ENCODE measurements at places on chromosomes 2 and 18.

GRCh38 chr2:136332436-136333095 is 214.6 kb upstream of the CXCR4 start:
- no peak for DNase-seq

GRCh38 chr18:57113799-57114420 is 33.0 kb upstream of the BOD1L2 start:
- DNase-seq, result no peak

DNA sequence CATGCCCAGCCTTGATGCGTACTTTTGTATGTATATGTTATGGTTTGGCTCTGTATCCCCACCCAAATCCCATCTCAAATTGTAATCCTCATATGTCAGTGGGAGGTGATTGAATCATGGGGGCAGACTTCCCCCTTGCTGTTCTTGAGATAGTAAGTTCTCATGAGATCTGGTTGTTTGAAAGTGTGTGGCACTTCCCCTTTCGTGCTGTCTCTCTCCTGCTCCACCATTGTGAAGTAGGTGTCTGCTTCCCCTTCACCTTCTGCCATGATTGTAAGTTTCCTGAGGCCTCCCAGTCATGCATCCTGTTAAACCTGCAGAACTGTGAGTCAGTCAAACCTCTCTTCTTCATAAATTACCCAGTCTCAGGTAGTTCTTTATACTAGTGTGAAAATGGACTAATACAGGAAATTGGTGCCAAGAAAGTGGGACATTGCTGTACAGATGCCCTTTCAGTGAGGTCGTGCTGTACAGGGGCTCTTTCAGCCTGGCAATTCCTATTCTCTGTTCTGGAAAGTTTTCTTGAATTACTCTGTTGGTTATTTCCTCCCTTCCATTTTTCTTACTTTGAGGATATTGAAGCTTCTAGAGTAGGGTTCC is 38.2 kb downstream of the KCMF1 start:
- no peak for DNase-seq

DNA sequence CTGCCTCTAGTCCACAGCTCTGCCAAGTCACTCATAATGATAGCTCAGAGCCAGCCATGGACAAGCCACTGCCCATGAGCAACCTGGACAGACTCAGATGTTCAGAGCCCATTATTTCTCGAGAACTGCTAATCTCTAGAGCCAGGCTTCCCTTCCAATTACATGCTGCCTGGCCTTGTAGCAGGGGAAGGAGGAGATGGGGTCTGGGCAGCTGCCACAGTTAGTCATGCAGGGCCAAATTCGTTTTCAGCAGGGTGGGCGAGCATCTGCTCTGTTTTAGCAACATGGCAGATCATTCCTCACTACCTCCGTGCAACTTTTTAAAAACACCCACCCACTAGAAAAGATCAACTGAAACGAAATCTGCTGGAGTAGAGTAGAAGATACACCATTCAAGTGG is 141.8 kb downstream of the MYO5B start:
- no peak for DNase-seq

GRCh38 chr2:174624895-174625430 is 27.4 kb upstream of the WIPF1 start:
- no peak for DNase-seq

GRCh38 chr18:10387399-10387798 is 67.0 kb upstream of the APCDD1 start:
- DNase-seq, result no peak

- DNase-seq, result no peak
Measured at GRCh38 chr2:38213619-38214167, 137.7 kb upstream of the CYP1B1 start.

DNA sequence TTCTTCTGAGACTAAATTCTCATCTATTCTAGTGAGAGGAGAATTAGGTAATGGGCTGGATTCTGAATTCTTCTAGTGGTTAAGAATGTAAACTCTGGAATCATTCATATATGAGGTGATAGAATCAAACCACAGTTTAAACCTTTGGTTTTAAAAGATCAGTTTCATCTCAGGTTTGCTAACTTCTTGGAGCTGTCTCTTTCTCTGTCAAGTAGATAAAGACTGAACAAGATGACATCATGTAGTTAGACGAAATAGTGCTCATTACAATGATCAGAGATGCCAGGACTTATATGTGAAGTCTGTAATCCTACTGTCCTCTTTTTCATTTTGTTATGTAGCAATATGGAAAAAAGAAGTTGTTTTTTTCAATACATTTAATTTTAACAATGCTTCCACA is 4.9 kb downstream of the CEBPZOS start:
- no peak for DNase-seq

GRCh38 chr2:178426388-178426787 is 24.6 kb downstream of the PRKRA start:
- DNase-seq, result no peak

DNA sequence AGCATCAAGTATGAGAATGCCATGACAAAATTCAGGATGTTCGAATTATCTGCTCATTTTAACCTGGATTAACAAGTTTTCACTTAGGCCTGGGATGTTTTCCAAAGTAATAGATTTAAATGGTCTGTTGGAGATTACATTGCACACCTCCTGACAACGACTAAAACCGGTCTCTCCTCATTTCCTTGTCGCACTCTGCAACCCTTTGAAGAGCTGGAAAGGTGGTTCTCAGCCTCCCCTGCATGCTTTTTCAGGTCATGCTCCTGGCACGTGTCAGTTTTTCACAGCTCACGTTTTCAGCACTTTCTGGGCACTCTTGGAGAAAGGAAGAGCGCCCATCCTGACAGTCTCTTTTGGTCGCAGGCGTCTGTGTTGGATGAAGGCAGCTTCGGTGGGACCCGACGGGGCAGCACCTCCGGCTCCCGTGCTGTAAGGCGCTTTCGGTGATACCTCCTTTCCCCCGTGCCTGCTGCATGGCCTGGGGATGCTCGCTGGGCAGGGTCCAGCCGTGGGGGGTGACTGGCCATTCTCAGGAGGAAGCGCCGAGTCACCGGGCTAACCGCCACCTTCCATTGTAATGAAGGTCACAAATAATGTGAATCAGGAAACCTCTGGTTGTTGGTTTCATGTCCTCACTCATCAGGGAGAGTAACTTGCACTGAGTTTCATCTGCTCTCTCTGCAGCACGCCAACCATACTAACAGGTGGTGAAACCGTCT is 63.5 kb upstream of the RBM44 start:
- no peak for DNase-seq
